Large intestine (tissue), 12 donors: ENCODE measurements at places on chromosomes 1 and 21. TPM values are rescaled to one million over a fixed set of nuclear protein-coding genes. Genes with fewer than 3 reads are reported as not detected.

DNA sequence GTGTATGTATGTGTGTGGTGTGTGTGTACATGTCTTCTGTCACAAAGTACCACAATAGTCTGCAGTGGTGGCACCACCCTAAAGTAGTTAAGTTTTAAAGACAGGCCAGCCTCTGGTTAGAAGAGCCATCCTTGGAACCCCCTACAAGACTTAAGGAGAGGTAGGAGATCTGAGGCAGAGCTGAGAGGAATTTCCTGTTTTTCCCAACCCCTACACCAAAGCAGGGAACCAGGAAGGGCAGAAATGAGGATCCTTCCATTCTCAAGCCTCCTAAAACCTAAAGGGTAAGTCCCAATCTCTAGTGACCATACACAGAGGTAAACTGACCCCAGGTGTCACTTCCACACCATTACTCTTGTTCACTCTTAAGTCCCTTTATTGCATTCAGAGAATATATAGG, 11.1 kb downstream of the PEA15 start:
- H3K4me3 ChIP-seq = no peak overlapping the region
- H3K4me1 ChIP-seq = peaks cover 5% of the 10 kb centered on the region
- H3K27me3 ChIP-seq = no peaks in the 10 kb centered on the region
- DNase-seq = no peak
- peaks cover 91% of the 10 kb centered on the region for H3K36me3 ChIP-seq

DNA sequence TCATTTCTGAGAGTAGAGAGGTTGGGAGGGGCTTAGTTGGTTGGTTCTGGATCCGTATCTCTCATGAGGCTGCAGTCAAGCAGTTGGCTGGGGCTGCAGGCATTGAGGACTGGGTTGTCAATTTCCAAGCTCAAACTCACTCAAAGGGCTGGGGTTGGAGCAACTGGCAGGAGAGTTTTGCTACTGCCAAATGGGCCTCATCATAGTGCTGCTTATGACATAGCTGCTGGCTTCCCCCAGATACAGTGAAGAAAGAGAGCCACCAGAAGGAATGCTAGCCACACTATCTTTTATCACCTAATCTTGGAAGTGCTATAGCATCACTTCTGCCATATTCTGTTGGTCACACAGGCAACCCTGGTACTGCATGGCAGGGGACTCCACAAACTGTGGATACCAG, 363.5 kb upstream of the USP24 start:
- no peaks in the 10 kb centered on the region for H3K36me3 ChIP-seq
- H3K4me3 ChIP-seq = no peak overlapping the region
- H3K4me1 ChIP-seq = no peaks in the 10 kb centered on the region

GRCh38 chr1:192986110-192986747, 72.9 kb downstream of the UCHL5 start:
- no peaks in the 10 kb centered on the region for H3K27me3 ChIP-seq
- H3K4me3 ChIP-seq = no peak overlapping the region
- DNase-seq = peak; percentile 45
- no peaks in the 10 kb centered on the region for H3K36me3 ChIP-seq
- H3K27ac ChIP-seq = peak overlapping the region; percentile 39

GRCh38 chr1:79646880-79647279, 640.4 kb upstream of the ADGRL4 start:
- no peak for DNase-seq
- no peaks in the 10 kb centered on the region for H3K4me1 ChIP-seq
- no peaks in the 10 kb centered on the region for H3K27me3 ChIP-seq
- no peak overlapping the region for H3K4me3 ChIP-seq
- no peak overlapping the region for H3K27ac ChIP-seq

DNA sequence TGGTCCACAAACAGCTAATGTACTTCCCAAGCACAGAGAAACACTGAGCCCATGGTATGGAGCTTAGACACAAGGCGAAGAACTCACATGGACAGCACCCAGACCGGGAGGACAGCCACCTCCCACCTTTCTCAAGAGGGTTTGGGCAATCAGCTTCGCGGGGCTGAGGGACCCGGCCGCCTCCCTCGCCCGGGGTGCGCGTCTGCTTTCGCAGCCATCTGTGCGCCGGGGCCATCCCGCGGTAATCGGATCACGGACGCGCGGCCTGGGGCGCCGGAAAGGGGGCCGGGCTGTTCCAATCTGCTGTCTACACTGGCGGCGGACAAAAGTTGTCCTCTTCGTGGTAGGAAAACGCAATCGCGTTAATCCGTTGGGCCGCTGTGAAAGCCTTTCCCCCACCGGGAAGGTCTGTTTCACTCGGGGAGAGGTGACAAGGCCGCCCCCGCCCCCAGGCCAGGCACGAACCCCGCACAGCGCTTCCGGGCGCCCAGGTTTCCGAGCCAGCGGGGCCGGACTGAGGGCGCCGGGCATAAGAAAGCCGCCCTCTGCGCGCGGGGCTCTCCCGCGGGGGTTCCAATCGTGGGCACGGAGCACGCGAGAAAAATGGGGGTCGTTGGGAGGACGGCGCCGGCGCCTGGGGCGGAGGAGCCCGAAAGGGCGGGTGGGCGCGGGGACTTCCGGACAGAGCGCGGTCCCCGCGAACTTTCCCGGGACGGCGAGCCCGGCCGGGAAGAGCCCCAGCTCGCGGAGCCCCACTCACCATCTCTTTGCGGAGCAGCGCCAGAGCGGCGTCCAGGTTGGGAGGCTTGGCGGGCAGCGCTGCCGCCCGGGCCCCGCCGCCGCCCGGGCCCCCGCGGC, 664 bp downstream of the FAM89A start:
- peaks cover 11% of the 10 kb centered on the region for H3K4me1 ChIP-seq
- DNase-seq = no peak
- peaks cover 30% of the 10 kb centered on the region for H3K27me3 ChIP-seq
- H3K36me3 ChIP-seq = no peaks in the 10 kb centered on the region
- no peak overlapping the region for H3K27ac ChIP-seq

DNA sequence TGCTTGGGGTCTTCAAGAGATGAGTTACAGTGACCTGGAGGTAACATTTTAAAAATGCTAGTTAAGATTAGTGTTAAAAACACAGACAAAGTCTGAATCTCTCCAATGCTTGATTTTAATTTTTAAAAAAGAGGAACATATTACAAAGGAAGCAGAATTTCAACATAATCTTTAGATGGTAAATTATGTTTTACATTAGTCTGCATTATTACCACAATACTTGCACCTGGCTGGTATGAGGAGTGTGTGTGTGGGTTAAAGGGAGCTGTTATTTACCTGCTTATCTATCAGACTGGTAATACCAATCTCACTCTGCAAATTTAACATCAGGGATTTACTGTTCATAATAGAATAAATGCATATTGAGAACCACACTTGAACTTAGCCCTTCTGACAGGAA, 10.3 kb upstream of the KCNJ15 start:
- no peak for DNase-seq
- no peaks in the 10 kb centered on the region for H3K27me3 ChIP-seq
- H3K27ac ChIP-seq = no peak overlapping the region
- H3K36me3 ChIP-seq = no peaks in the 10 kb centered on the region

The GNG4 gene
- polyA plus RNA-seq = 41.6 TPM

- H3K4me1 ChIP-seq = no peaks in the 10 kb centered on the region
- no peak overlapping the region for H3K27ac ChIP-seq
- DNase-seq = no peak
Measured at GRCh38 chr1:5296557-5297179, 642.3 kb downstream of the AJAP1 start.

- no peak overlapping the region for H3K27ac ChIP-seq
- H3K36me3 ChIP-seq = no peaks in the 10 kb centered on the region
- no peaks in the 10 kb centered on the region for H3K27me3 ChIP-seq
- no peak for DNase-seq
Measured at GRCh38 chr1:242197907-242198820, 199.3 kb upstream of the MAP1LC3C start.

The UMODL1 gene
- polyA plus RNA-seq = 0.67 TPM

GRCh38 chr1:201954263-201955008, 867 bp upstream of the TIMM17A start:
- peaks cover 8% of the 10 kb centered on the region for H3K27me3 ChIP-seq
- no peak for DNase-seq
- H3K4me3 ChIP-seq = peak overlapping the region; percentile 83
- H3K36me3 ChIP-seq = peaks cover 17% of the 10 kb centered on the region
- peaks cover 6% of the 10 kb centered on the region for H3K4me1 ChIP-seq
- H3K27ac ChIP-seq = peak overlapping the region; percentile 83

GRCh38 chr1:244347942-244348341, 103.8 kb downstream of the ADSS2 start:
- DNase-seq = peak; percentile 93
- H3K27me3 ChIP-seq = no peaks in the 10 kb centered on the region
- H3K27ac ChIP-seq = peak overlapping the region; percentile 59
- no peak overlapping the region for H3K4me3 ChIP-seq

The TFF2 gene
- 0.12 TPM for polyA plus RNA-seq

GRCh38 chr1:115839029-115839678, 1.8 kb downstream of the NHLH2 start:
- H3K4me1 ChIP-seq = peaks cover 5% of the 10 kb centered on the region
- no peaks in the 10 kb centered on the region for H3K36me3 ChIP-seq
- H3K27me3 ChIP-seq = peaks cover 73% of the 10 kb centered on the region

The SPAG17 gene
- 1.4 TPM for polyA plus RNA-seq

DNA sequence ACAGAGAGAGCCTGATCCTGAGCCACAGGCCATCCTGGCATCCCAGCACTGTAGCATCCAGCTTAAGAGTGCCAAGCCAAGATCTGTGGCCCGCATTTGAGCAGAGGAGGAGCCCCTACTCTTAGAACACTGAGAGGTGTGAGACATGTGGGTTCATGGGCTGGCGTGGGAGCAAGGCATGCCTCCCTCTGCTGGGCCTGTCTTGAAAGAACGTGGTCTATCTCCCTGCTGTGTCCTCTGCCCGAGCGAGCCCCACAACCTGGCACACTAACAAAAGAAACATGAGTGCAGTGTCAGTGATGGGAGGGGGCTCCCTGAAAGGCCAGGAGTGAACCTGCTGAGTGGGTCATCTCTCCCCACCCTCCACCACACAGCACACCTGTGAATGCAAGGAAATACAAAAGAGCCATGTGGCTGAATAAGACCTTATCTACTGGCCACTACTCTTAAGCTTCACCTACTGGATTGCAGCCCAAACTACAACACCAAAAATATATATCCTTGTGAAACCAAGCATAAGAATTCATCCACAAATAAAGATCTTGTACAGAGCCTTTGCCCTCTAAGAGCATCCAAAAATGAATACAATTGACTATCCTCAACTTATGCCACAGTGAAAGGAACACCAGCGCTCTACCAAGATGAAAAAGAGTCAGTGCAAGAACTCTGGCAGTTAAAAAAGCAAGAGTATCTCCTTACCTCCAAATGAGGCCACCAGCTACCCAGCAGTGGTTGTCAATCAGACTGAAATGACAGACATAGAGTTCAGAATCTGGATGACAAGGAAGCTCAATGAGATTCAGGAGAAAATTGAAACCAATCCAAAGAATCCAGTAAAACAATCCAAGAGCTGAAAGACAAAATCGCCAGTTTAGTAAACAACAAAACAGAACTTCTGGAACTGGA, 259.4 kb upstream of the DAB1 start:
- H3K36me3 ChIP-seq = no peaks in the 10 kb centered on the region
- no peaks in the 10 kb centered on the region for H3K4me1 ChIP-seq
- H3K4me3 ChIP-seq = no peak overlapping the region
- peaks cover 8% of the 10 kb centered on the region for H3K27me3 ChIP-seq
- no peak overlapping the region for H3K27ac ChIP-seq

DNA sequence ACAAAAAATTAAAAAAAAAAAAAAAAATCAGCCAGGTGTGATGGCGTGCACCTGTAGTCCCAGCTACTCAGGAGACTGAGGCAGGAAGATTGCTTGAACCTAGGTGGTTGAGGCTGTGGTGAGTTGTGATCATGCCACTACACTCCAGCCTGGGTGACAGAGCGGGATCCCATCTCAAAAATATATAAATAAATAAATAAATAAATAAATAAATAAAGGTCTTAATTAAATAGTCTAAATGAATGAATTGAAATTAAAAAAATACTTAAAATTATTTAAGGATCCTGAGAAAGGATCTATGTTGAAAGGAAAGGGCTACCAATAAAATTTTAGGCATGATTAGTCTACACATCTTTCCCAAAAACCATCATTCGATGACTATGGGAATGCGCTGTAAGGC, 67.4 kb upstream of the HP1BP3 start:
- no peaks in the 10 kb centered on the region for H3K4me1 ChIP-seq
- no peak overlapping the region for H3K4me3 ChIP-seq
- no peak overlapping the region for H3K27ac ChIP-seq
- DNase-seq = no peak
- peaks cover 47% of the 10 kb centered on the region for H3K36me3 ChIP-seq

The MANEAL gene
- polyA plus RNA-seq = 5.6 TPM

DNA sequence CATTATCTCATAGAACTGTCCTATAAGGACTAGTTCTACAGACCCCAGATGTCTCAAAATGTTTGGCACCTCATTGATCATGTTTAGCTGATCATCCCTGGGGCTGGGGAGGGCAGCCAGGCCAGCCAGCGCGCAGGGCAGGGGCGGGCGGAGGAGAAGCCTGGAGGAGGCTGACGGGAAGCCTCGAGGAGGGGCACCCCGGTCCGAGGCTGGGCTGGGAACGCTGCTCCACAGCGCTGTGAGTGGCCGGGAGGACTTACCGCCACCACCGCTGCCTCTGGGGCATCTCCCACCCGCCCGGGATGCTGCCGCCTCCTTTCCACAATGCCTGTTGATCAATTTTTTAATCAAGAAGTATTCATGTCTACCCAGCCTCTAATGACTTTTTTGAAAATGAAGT, 159.5 kb upstream of the GREM2 start:
- no peak for DNase-seq
- H3K27me3 ChIP-seq = no peaks in the 10 kb centered on the region
- H3K36me3 ChIP-seq = no peaks in the 10 kb centered on the region
- H3K27ac ChIP-seq = no peak overlapping the region
- no peak overlapping the region for H3K4me3 ChIP-seq

The CA14 gene
- 0.81 TPM for polyA plus RNA-seq

The LGR6 gene
- polyA plus RNA-seq = 0.36 TPM

The DIPK1A gene
- polyA plus RNA-seq = 15.9 TPM

DNA sequence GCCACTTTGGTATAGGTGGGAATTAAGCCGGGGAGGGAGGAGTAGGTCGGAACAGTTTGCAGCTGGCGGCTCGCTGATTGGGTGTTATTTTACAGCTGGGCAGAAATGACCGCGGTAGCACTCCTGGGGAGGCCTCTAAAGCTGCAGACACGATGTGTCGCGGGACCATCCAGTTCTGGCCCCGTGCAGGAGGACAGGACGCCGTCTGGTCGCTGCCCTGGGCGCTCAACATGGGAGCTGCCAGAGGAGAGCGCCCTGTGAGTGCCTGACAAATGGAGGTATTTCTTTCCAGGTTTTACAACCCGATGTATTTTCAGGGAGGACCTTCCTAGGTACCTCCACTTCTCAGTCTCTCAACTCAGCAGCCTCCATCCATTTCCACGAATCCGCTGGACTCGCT, 46.2 kb downstream of the CDC7 start:
- H3K27me3 ChIP-seq = peaks cover 5% of the 10 kb centered on the region
- H3K27ac ChIP-seq = no peak overlapping the region
- H3K4me3 ChIP-seq = no peak overlapping the region
- H3K36me3 ChIP-seq = no peaks in the 10 kb centered on the region
- no peak for DNase-seq
- no peaks in the 10 kb centered on the region for H3K4me1 ChIP-seq

The PAX7 gene
- 0.06 TPM for polyA plus RNA-seq

GRCh38 chr1:172390683-172391551, 29.6 kb upstream of the C1orf105 start:
- DNase-seq = no peak
- no peaks in the 10 kb centered on the region for H3K36me3 ChIP-seq
- no peak overlapping the region for H3K27ac ChIP-seq
- no peaks in the 10 kb centered on the region for H3K27me3 ChIP-seq
